ENCODE measurements at places on chromosomes 16 and 17.

DNA sequence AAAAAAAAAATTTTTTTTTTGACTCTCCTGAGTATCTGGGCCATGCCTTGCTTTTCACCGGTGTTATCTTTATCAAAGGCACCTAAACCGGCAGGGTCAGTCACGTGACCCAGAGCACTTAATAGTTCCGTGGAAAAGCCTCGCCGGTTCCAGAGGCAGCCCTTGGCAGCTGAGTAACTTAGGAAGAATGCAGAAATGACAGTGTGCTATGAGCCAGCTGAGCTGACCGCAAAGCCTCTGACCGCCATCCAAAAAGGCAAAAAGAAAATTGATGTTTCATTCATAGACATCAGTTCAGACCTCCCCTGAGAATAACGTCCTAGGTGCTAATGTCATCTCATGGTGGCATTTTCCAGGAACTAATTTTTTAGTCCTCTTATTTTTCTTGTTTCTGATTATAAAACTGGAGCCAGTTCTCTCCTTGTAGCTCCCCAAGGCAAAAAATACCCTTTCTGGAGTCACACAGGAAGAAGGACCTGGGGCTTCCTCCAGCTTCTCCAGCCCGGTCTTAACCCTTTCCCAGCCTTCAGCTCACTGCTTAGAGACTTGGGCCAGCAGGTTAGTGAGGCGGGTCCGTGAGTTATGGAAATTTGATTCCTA is 122.6 kb downstream of the SOCS1 start:
- peak; percentile 91 for DNase-seq

- DNase-seq: no peak
Observed at GRCh38 chr17:21345236-21345635, 30.9 kb upstream of the KCNJ12 start.

DNA sequence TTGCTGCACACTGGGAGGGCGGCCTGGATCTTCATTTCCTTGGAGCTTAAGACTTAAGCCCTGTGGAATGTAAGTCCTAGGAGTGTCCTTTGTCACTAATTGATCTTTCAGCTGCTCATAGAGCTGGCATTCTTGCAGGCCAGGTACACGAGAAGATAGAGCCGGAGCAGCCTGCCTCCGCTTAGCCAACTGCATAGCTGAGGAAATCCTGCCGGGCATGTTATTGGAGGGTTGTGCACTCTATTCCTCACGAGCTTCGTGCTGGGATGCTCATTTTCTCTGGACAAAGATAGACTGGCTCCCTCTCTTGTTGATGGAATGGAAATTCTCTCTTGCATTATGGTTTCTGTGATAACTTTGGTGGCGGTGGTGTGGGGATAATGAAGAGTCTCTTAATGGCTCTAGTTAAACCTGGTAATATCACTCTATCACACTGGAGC is 76.9 kb downstream of the RPA1 start:
- no peak for DNase-seq

DNA sequence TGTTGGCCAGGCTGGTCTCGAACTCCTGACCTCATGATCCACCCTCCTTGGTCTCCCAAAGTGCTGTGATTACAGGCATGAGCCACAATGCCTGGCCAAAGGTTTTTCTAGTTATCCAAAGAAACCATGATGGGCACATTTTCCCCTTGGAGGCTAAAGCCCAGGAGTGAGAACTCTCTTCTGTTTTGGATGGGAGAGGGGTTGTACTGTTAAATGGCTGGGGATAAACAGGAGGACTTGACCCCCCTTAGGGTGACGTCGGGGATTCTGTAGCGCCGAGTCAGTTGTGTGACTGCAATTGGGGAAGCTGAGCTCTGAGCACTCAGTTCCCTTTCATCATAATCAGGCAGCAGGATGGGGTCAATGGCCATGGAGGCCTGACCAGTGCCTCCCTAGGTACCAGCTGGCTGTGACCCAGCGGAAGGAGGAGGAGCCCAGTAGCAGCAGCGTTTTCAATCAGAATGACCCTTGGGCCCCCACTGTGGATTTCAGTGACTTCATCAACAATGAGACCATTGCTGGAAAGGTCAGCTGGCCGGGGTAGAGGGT is 4.1 kb downstream of the AOC3 start:
- DNase-seq: no peak

DNA sequence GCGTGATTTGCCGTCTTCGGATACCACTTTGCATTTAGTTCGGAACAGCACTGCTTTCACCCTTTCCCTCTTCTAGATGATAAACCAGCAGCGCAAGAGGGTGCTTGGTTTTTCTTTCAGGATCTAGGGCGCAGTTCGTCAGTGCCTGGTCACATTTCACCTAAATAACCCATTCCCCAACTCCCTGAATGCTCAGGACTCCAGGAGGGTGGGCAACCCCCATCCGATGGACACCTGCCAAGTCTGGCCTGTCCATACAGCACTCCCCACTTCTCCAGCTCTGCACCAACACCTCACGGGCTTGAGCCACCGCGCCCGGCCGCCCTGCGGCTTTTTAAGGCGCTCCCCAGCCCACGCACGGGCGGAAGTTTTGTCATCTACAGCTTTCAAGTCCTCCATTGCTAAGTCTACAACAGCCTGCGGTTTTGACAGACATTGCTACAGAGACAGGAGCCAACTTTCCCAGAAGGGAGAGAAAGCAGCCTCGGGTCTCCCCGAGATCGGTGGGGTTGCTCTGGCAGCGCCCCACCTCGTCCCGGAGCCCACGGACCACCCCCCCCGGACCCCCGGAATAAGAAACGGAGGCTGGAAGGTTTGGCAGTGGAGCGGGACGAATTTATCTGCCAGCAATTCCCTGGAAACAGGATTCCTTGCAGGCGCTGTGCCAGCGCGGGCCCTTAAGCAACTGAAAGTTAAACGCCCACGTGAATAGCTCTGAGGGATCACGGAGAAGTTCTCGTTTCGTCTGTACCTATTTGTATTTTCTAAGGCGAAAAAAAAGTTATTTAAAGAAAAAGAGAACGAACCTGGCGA is 38.6 kb upstream of the SLFN13 start:
- peak; percentile 18 for DNase-seq

DNA sequence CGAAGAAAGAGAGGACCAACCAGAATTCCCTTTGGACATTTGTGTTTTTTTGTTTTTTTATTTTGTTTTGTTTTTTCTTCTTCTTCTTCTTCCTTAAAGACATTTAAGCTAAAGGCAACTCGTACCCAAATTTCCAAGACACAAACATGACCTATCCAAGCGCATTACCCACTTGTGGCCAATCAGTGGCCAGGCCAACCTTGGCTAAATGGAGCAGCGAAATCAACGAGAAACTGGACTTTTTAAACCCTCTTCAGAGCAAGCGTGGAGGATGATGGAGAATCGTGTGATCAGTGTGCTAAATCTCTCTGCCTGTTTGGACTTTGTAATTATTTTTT is 3.6 kb downstream of the SOX9 start:
- no peak for DNase-seq

DNA sequence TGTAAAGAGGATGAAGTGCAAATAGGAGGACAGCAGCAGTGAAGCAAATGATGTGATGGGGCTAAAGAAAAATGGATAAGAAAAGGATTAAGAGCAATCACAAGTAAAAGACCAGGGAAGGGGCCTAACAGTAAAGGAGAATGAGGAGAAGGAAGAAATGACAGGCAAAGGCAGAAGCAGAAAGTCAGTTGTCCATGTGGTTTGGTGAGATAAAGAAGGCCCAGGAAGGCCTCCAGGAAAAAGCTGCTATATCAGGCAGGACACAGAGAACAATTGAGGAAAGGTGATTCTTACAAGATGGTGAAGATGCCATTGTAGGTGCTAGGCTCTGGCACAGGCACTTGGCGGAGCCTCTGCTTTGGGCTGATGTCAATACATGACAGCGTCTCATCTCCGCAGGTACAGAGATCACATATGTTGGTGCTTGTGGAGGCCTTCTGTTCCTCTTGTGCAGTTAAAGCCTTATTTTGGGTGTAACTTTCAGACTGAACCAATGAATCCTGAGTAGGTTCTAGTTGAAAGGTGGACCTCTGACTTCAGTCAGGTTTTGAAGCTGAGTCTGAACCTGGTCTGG is 18.1 kb downstream of the RDM1 start:
- no peak for DNase-seq

GRCh38 chr17:13851889-13852288 is 217.4 kb upstream of the COX10 start:
- no peak for DNase-seq

DNA sequence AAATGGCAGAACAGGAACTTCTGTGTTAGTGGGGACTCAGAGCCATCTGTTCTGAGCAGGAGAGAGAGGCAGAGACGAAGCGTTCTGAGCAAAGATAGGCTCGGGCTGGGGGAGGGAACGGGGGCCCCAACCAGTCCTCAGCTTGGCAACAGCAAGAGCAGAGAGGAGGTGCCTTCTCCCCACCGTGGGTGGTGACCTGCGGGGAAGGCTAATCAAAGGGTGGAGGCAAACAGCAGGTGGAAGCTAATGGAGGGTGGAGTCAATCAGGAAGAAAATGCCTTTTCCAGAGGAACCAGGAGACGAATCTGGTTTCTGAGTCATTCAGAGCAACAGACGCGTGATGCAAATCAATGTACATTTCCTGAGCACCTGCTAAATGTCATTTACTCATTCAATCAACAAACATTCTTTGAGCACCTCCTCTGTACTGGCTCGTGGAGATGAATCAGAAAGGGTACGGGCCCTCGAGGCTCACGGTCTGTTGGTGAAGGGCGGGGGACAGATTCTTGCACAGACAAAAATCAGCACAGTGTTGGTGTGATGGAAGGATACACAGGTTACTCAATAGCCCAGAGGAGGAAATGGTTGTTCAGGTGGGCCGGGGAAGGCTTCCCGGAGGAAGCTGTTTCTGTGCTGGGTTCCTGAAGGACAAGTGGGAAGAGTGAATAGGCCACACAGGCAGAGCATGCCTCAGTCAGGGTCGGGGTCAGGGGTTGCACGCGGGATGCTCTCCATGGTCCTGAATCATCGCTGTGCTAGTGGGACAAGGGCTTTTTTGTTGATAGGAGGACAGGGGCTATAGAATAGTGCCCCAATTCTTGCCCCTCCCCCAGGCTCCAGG is 5.7 kb upstream of the SPNS2 start:
- peak; percentile 88 for DNase-seq

- no peak for DNase-seq
Observed at GRCh38 chr16:51365715-51366114, 214.6 kb upstream of the SALL1 start.

- no peak for DNase-seq
Observed at GRCh38 chr16:77785373-77785764, 3.0 kb upstream of the VAT1L start.

GRCh38 chr17:1251866-1252608 is 18.2 kb upstream of the BHLHA9 start:
- DNase-seq: no peak

DNA sequence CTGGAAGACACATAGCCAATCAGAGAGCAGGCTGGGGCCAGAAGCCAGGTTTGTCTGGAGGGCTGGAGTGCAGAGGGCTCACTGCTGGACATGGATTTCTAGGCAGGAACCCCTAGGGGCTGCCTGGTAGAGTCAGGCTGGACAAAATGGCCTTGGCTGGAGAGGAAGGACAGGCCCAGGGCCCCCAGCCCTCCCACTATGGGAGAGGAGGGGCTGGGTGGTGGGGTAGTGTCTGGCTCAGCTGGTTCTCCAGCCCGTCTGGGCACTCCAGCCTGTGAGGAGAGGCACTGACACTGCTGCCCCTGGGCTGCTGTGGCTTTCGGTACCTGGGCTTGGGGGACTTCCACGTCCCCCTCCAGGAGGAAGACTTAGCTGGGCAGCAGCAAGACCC is 21.7 kb upstream of the DOK4 start:
- DNase-seq: no peak

DNA sequence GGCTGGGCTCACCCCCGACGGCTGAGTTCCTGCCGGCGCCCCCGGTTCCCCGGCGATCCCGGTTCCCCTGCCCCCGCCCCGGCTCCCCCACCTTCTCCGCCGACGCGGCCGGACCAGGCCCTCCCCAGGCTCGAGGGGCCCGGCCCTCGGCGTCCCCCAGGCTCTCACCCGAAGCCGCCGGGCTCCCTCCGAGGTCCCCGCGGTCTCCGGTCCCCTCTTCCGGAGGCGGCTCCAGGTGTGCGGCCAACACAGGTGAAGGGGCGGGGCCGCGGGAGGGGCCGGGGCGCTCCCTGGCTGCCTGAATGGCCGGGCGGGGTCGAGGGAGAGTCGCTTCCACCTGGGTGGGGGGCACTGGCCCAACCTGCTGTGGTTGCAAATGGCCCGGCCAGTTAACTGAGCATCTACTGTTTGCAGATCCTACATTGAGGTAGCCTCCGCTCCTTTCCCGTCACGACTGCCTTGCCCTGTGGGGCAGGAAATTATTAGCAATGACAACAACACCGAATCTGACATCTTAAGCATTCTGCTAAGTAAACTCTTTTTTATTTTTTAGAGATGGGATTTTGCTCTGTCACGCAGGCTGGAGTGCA is at the start of gene BICDL2:
TSS of gene BICDL2 (minus strand) at position 219 of the 590 bp plus-strand sequence. CDS start 1,448 bp downstream, outside the sequence.
- no peak for DNase-seq

GRCh38 chr17:55319933-55320593 is 55.3 kb downstream of the HLF start:
- no peak for DNase-seq

DNA sequence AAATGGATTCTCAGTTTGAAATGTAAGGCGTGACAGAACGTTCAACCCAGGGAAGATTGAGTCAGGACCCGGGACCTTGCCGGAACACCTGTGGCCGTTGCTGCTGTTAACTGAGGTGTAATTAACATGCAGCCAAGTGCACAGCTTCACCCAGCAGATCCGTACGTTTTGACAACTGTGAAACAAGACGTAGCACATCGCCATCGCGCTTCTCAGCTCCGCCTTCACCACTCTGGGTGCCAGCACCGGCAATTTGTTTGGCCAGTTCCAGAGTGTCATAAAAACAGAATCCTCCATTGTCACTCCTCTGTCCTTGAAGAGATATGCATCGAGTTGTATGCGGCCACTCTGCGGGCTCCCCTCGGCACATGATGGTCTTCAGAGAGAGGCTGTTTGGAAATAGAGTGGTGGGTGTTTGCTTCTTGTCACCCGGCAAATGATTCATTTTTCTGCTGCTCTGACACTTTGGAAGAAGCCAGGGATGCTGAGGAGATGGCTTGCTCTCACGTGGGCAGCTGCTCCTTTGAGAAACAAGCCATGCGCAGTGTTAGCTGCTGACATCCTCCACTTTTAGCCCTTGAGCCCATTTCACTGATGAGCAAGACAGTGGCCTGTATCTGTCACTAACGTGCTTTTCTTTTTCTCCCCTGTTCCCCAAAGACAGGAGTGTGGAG is 22.6 kb downstream of the NAA60 start:
- DNase-seq: no peak

- DNase-seq: no peak
Observed at GRCh38 chr17:62032480-62032879, 32.6 kb downstream of the MED13 start.

DNA sequence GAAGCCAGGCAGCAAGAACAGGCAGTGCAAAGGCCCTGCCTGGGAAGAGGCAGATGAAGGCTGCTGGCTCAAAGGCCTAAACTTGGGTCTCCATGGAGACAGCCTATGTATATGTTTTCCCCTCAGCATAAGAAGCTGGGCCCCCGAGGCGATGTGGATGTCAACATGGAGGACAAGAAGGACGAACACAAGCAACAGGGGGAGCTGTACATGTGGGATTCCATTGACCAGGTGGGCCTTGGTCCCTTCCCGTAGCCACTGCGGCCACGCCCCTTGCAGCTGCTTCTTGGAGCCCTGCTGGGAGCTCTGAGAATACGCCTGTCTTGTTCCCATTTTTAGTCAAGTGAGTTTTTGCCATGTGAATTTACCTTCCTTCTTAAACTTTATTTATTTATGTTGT is 106.0 kb downstream of the SDR42E1 start:
- no peak for DNase-seq

- DNase-seq: no peak
Observed at GRCh38 chr17:3692346-3692745, 3.6 kb downstream of the P2RX5 start.

Data from kidney epithelial cell (primary cell).